ENCODE measurements at places on chromosomes 16 and 17. TPM values are rescaled to one million over a fixed set of nuclear protein-coding genes. Genes with fewer than 3 reads are reported as not detected.
A peak's percentile ranks its signal among the peaks of the same experiment; 100 is the strongest.

GRCh38 chr16:31128711-31129567, 6.6 kb downstream of the PRSS8 start:
- no peaks in the 10 kb centered on the region for H3K4me1 ChIP-seq
- no peaks in the 10 kb centered on the region for H3K27me3 ChIP-seq
- no peak for DNase-seq
- peak overlapping the region; percentile 58 for H3K27ac ChIP-seq
- H3K36me3 ChIP-seq: peaks cover 53% of the 10 kb centered on the region
- H3K4me3 ChIP-seq: no peak overlapping the region

GRCh38 chr16:52271088-52271750, 275.7 kb downstream of the TOX3 start:
- H3K4me3 ChIP-seq: no peak overlapping the region
- no peak overlapping the region for H3K27ac ChIP-seq
- no peaks in the 10 kb centered on the region for H3K27me3 ChIP-seq
- H3K36me3 ChIP-seq: no peaks in the 10 kb centered on the region

DNA sequence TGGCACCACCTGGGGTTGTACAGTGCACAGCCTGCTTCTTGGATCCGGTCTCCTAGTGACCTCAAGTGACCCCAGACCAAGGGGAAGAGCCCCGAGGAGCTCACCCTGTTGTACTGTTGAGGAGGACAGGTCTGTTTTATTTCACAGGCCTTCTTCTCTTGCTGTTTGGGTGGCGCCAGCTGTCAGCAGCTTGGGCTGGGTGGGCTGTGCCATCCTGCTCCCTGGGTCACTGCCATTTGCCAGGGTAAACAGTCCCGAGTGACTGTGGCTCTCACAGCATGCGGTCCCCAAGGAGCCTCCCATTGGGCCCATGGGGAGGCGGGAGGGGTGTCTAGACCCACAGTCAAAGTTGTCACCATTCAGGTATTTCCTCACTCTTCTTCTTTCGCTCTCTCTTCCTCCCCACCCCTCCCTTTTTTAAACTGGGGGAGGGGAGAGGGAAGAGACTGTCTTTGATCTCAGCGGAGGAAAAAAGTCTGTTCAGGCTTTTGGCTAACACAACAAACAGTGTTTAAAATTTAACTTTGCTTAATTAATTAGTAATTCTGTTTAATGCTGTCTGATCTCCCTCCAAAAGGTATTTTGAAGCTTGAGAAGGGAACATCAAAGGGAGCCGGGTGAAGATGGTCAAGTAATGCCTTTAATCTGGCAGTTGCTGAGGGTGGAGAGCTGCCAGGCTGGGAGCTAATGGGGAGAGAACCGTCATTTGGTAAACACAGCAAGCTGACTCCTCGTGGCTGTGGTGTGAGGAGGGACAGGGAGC, 64.0 kb downstream of the SNX20 start:
- no peaks in the 10 kb centered on the region for H3K36me3 ChIP-seq
- H3K4me3 ChIP-seq: no peak overlapping the region
- peak overlapping the region; percentile 91 for H3K27ac ChIP-seq
- no peaks in the 10 kb centered on the region for H3K27me3 ChIP-seq

- no peaks in the 10 kb centered on the region for H3K36me3 ChIP-seq
- no peak overlapping the region for H3K27ac ChIP-seq
- H3K27me3 ChIP-seq: no peaks in the 10 kb centered on the region
- DNase-seq: no peak
- H3K4me3 ChIP-seq: no peak overlapping the region
- H3K4me1 ChIP-seq: no peaks in the 10 kb centered on the region
Measured at GRCh38 chr17:8935191-8935590, 30.3 kb downstream of the PIK3R5 start.

DNA sequence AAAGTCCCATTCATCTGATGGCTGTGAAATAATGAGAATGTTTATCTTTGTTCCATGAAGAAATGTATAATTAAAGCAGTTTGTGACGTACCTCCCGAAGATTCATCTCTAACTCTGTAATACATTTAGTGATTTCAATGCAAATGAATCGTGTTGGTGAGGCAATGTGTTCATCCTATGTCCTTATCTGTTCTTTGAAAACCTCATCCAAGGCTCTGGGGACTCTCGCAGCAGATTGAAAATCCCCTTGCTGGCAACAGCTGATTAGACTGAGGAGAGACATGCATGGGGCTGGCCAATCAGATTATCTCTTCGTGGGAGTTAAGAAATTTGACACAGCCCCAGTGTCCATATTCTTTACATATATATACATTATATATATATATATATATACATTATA, 1095.4 kb upstream of the EEF2KMT start:
- DNase-seq: no peak
- no peaks in the 10 kb centered on the region for H3K4me1 ChIP-seq
- no peak overlapping the region for H3K27ac ChIP-seq

DNA sequence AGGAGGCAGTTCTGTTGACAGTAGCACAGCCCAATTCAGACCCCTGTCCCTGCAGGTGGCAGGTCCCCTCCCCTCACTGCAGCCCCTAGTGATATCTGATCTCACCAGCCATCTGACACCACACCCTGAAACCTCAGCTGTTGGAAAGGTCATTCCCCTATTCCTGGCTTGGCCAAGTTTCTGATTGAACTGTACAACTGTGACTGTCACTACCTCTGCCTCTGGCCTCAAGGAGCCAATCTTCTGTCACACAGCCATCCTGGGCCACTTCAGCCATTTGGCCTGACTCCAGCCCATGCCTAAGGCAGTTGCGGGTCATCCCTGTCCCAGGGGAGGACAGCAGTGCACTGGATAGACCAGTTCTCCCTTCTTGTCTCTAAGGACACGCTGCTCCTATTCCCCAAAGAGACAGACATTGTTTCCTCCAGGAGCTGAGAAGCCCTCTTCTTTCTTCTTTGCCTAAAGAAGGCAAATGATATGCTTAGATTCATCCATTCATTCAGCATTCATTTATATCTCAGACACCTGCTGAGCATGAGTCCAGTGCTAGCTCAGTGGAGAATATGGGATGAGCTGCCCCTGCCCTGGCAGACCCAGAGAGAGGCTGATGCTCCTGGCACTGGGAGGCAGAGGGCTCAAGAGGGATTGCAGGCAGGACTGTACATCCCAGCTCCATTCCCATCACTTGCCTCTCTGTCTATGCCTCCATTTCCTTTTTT, 4.6 kb upstream of the ALDOA start:
- no peak overlapping the region for H3K27ac ChIP-seq
- H3K36me3 ChIP-seq: no peaks in the 10 kb centered on the region
- no peaks in the 10 kb centered on the region for H3K27me3 ChIP-seq
- DNase-seq: no peak
- H3K4me3 ChIP-seq: no peak overlapping the region

GRCh38 chr17:48812001-48812400, 5.0 kb downstream of the TTLL6 start:
- no peak for DNase-seq
- no peaks in the 10 kb centered on the region for H3K27me3 ChIP-seq
- H3K4me1 ChIP-seq: peaks cover 5% of the 10 kb centered on the region
- H3K36me3 ChIP-seq: no peaks in the 10 kb centered on the region
- no peak overlapping the region for H3K27ac ChIP-seq

Gene MIEF2
- 11.1 TPM for polyA plus RNA-seq

Measured in sigmoid colon (tissue), 7 donors.